Brain microvascular endothelial cell (primary cell): ENCODE measurements at places on chromosomes 4 and X.

DNA sequence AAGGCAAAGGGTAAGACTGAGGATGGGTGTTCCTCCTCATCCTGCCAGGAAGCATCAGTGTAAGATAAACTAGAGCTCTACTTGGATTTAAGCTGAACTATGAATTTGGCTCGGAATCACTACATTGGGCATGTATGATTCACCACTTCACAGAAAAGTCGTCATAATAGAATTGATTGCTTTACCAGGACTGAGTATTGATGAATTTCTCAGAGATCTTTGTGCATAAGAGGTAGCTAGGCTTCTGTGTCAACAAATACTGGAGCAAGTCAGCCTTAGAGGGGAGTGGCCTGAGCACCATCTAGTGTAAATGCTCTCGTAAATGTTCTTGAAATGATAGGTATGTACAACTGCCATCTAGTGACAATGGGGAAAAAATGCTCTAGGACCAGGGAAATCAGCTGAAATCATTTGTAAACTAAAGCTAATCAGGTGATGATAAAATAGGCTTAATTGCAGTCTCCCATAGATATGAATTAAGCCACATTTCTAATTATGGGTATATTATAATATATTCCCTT, 309.5 kb upstream of the FMR1 start:
- no peak for DNase-seq

DNA sequence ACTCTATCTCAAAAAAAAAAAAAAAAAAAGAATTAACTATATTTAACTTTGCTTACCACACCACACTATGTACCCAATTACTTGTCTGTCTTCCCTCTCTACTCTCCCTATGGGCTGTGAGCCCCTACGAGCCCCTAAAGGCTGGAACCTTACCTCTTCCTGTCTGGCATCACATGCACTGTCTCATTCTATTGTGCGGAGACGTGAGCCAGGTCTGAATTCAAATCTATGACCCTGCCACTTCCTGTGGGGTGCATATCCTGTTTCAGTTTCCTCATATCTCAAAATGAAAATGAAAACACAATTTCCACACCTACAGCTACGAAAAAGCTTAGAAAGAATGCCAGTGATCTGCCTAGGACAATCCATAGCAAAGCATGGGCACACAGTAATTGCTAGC, 42.9 kb upstream of the HS3ST1 start:
- no peak for DNase-seq

- DNase-seq, result no peak
Observed at GRCh38 chr4:33975995-33976394, 2268.3 kb downstream of the ARAP2 start.

DNA sequence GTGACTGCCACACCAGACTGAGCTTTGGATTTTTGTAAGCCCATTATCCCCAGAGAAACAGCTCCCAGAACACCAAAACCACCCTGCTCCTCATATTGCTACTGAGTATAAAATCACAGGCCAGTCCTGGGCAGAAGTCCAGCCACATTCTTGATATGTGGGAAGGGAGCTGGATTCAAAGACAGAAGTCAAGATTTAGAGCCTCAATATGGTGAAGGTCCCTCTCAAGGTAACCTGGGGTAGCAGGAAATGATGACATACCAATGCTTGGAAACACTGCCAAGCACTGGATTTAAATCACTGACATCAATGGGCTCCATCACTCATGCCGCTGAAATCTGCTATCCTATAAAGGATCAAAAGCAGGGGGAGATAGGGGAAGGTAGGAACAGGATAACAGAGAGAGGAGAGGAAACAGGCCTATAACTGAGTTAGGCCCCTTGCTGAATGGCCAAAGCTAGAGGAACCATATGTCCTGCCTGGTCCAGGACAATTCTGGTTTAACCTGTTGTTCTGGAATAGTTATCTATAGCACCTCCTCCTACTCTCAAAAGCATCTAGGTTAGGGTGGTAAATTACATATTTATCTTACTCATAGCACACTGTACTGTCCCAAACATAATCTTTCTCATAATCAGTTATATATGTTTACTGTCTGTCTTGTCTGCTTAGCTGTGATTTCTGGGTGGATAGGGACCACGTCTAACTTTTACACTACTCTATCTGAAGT, 83.7 kb upstream of the NHS start:
- no peak for DNase-seq

GRCh38 chr4:44210750-44211149, 237.9 kb downstream of the KCTD8 start:
- DNase-seq, result no peak

DNA sequence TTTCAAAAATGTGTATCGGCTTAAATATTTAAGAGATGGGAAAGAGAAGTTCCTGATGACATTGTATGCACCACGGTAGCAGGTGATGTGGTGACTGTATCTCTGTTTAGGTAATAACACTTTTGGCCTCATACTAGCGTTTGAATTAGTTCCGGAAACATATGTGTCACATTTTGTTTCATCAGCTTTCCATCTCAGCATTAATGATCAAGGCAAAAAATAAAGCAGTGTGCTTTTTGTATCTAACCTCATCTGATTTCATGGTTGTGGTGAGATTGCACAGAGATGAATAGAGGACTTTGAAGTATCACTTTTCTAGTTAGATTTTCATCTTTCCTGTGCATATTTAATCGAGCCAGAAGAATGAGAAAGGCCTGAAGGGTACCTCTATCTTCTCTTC, 206.4 kb upstream of the SPRY1 start:
- DNase-seq, result no peak

DNA sequence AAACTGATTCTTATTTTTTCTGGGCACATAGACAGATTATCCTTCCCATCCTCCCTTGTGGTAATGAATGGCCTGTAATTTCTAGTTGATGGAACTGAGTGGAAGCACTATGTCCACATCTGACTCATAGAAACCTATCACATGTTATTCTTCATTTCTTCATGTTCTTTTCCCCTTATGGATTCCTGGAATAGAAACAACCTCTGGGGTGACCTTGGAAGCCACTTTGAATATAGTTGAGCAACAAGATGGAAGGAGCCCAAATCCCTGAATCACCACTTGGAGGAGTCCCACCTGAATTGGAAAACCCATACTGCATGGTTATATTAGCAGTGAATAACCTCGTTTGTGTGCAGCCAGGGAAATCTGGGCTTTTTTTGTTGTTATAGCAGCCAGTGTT, 137.8 kb downstream of the MID1IP1 start:
- DNase-seq, result no peak

DNA sequence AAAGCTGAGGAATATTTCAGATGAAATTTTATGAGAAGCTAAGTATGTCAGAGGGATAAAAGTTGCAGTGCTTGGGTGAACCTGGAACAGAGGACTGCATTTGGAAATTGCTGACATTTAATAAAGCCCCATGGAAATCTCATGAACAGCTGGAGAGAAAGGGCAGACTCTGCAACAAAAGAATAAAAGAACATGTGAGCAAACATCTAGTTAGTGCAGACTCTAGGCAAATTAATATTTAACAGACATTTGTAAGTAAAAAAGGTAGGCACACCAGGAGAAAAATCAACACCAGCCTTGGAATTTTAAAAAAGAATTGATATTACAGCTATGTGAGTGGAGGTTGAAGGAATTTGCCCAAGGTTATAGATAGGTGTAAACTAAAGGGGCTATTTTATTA, 114.6 kb upstream of the PUDP start:
- no peak for DNase-seq

DNA sequence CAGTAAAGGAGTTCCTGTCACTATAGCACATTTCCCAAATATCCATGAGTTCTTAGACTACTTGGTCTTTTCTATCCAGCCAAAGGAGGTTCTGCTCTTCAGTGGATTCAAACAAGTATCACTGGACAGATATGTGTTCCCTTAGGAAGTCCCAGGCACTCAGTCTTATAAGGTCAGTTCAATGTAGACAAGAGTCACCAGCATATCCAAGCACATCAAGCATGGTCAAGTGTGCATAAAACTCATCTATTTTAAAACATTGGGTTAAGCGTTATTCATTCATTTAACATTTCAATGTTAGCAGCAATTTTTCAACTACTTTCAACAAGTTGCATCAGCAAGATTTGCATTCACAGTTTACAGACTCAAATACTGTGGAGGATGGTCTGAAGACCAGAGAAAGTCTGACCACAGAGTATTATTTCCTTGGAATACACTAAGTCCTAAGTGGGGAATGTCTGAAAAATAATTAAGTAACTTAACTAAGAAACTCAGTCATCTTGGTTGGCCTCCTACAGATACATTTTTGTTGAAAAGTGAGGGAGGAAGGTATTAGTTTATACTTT, 630.5 kb upstream of the IGFBP7 start:
- DNase-seq, result no peak

DNA sequence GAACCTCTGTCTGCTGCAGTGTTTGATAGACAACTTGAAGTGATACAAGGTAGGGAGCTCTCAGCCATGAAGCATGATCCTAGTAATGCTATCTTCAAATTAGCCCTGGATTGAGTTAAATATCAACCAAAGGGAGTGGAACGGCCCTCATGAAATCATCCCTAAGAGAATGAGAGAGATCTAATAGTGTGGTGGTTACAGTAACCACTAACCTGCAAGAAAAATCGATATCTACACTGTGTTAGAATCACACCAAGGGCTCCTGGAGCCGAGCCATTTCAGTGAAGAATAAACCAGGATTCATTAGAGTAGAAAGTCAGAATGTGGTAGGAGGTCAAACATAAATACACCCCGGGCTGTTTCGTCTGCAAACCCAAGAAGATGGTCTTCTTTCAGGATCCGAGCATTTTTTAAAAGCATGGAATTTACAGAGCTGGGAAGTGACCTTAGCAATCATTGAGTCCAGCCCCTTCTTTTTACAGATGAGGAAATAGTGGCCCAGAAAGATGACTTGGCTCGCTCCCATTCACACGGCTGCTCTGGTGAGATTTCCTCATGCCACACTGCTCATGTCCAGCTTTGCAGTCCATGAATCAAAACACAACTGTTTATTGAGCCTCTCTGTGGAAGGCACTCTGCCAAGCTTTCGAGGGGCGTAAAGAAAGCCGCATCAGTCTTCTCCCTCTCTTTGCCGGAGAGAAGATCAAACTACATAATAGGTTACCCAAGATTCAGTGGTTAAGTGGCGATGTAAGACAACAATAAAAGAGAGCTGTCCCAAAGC, 5.5 kb upstream of the DCTD start:
- no peak for DNase-seq

GRCh38 chrX:2627272-2627867, 63.7 kb upstream of the CD99 start:
- peak; percentile 16 for DNase-seq

- DNase-seq, result no peak
Observed at GRCh38 chrX:131942034-131942433, 81.1 kb upstream of the STK26 start.

DNA sequence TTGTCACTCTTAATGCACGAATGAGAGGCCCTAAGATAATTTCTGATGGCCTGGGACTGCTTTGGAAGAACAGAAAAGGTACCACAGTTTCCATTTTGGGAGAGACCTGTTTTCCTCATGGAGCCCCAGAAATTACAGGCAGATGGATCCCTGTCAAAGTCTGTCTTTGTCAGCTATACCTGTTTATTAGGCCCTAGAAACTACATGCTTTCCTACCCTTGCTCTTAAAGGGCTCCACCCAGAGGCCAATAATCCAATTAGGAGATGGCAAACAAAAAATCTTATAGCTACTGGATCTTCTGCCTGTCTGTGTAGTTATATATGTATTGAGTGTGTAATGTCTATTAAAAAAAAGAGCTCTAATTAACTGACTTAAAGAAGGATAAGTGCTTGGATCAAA, 141.3 kb downstream of the NR3C2 start:
- no peak for DNase-seq

DNA sequence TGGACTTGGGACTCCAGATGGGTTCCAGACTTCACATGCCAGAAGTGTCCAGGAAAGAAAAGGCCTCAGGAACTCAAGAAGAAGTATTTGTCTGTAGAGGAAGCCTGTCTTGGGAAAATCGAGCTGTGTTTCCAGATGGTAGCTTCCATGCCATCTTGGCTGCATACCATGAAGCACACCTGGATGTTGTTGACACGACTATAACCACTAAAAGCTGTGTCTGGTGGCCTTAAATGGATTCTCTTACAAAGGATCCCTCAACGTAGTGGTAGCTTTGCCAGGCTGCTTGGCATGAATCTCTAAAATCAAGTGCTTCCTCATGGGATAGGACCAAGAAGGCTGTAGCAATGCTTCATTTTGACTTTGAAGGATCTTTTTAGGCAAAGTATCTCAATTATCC, 313.4 kb upstream of the BOD1L1 start:
- no peak for DNase-seq

DNA sequence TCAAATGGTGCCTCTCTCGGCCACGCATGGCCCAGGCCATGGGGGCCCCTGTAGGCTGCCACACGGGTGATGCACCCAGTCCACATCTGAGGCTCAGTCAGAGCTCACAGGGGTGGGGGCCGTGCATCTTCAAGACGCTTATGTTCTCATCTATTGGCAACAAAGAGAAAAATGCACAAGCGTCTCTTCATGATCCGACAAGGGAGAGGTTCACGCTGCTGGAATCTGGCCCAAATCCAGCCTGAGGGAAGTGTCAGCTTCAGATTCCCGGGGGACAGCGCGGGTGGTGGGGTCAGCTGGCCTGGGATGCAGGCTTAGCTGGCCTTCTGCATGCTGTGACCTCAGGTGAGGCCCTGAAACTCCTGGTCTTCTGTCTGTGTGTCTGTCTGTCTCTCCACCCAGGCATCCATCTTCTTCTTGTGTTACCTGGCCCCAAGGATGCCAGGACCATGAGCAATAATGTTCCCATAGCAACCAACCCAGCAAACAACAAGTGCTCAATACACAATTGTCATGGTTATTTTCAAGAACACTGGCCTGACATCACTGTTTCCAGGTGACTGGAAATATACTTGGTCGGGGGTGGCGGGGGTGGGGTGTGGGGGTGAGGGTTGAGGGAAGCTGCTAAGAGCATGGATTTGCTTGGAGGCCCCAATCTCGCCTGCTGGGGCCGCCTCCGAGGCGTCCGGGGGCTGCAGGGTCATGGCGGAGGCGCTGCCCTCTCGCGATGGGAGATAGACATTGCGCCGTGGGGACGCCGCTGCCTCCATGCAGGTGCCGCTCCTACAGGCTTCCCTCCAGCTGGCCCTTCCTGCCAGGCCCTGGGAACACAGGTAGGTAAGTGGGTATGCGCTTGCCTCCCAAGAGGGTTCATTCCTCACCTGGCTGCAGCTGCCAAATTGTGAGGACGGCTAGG, 48.3 kb downstream of the ABLIM2 start:
- no peak for DNase-seq

GRCh38 chr4:171430495-171430894, 382.7 kb upstream of the GALNTL6 start:
- DNase-seq, result no peak

DNA sequence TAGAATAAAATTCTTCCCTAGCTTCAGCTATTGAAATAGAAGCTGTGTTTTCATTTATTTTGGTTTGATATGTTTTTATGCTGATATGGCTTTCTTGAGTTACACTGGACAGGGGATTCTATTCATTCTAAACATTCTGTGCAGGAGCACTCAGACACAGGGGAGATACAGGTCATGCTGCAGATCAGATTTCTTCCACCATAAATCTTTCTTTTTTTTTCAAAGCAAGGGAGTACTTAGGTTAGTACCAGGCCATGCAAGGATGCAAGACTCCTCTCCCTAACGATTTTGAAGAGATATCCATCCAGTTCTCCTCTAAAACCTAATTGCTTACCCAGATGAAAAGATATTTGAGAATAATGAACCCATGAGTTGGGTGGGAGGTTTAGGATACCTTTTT, 21.4 kb downstream of the ETDC start:
- DNase-seq, result no peak

GRCh38 chr4:158315706-158316105, 105.4 kb downstream of the TMEM144 start:
- peak; percentile 80 for DNase-seq

- peak; percentile 8 for DNase-seq
Observed at GRCh38 chrX:154596290-154596929, 11.5 kb downstream of the CTAG1A start.

GRCh38 chrX:121374471-121374870, 327.1 kb downstream of the GLUD2 start:
- no peak for DNase-seq
